Breast epithelium (tissue), 4 donors: ENCODE measurements at places on chromosomes 3 and 15. TPM values are rescaled to one million over a fixed set of nuclear protein-coding genes. Genes with fewer than 3 reads are reported as not detected.
A peak's percentile ranks its signal among the peaks of the same experiment; 100 is the strongest.

The ERC2 gene
- total RNA-seq = 0.64 TPM

The C3orf70 gene
- total RNA-seq = 4.8 TPM

The PCOLCE2 gene
- 36.0 TPM for total RNA-seq

The ASB14 gene
- total RNA-seq = not detected

The DOCK3 gene
- 0.66 TPM for total RNA-seq

The ETV5 gene
- total RNA-seq = 16.1 TPM

The TERC gene
- total RNA-seq = 179 TPM

The FBXL22 gene
- 0.64 TPM for total RNA-seq

The SPINT1 gene
- 134 TPM for total RNA-seq

The CD200R1L gene
- not detected for total RNA-seq

DNA sequence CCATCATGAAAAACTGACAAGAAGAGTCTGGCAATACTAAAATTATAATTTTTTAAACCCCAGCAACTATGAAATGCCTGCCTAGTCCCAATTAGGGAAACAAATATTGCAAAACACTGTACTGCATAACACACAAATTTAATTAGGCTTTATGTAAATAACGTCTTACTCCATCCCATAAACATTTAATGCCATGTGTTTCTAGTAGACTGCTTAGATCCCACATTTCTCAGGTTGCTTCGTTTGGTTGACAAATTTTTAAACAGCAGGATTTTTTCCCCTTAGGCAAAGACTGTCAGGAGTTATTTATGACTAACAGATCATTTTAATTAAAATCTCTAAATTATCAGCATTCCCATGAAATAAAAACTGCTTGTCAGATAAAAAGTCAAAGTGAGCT, 29.9 kb downstream of the EIF2AK4 start:
- no peak overlapping the region for H3K27ac ChIP-seq
- H3K36me3 ChIP-seq = no peaks in the 10 kb centered on the region
- no peak overlapping the region for H3K4me3 ChIP-seq
- H3K27me3 ChIP-seq = no peaks in the 10 kb centered on the region
- no peak for DNase-seq

DNA sequence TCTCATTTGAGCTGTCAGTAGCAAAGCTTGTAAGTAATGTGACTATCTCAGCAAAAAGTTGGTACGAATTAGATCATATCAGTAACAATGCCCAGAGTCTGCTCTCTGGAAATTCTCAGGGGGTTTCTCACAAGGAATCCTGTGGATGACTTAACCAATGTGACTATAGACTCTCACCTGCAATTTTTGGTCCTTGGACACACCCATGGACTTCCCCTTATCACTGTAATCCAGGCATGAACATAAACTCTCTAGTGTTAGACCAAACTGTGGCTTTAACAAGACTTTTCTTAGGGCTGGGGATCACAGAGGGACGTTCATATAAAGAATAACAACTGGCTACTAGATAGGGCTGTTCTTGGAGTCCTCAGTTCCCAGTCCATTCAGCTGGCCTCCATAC, 3.9 kb upstream of the ZNF80 start:
- no peak for DNase-seq
- no peaks in the 10 kb centered on the region for H3K4me1 ChIP-seq
- H3K36me3 ChIP-seq = no peaks in the 10 kb centered on the region
- H3K27ac ChIP-seq = no peak overlapping the region

GRCh38 chr3:61594144-61594963, 33.0 kb downstream of the PTPRG start:
- no peaks in the 10 kb centered on the region for H3K27me3 ChIP-seq
- H3K4me3 ChIP-seq = no peak overlapping the region
- DNase-seq = no peak
- peak overlapping the region; percentile 3 for H3K27ac ChIP-seq
- no peaks in the 10 kb centered on the region for H3K36me3 ChIP-seq

- H3K27me3 ChIP-seq = no peaks in the 10 kb centered on the region
- no peaks in the 10 kb centered on the region for H3K36me3 ChIP-seq
- no peaks in the 10 kb centered on the region for H3K4me1 ChIP-seq
- no peak overlapping the region for H3K27ac ChIP-seq
Observed at GRCh38 chr3:152151216-152151876, 117.4 kb upstream of the MBNL1 start.

- no peak overlapping the region for H3K27ac ChIP-seq
- no peak overlapping the region for H3K4me3 ChIP-seq
- no peaks in the 10 kb centered on the region for H3K36me3 ChIP-seq
- no peak for DNase-seq
- H3K27me3 ChIP-seq = no peaks in the 10 kb centered on the region
Observed at GRCh38 chr15:97071668-97072067, 741.2 kb downstream of the NR2F2 start.

DNA sequence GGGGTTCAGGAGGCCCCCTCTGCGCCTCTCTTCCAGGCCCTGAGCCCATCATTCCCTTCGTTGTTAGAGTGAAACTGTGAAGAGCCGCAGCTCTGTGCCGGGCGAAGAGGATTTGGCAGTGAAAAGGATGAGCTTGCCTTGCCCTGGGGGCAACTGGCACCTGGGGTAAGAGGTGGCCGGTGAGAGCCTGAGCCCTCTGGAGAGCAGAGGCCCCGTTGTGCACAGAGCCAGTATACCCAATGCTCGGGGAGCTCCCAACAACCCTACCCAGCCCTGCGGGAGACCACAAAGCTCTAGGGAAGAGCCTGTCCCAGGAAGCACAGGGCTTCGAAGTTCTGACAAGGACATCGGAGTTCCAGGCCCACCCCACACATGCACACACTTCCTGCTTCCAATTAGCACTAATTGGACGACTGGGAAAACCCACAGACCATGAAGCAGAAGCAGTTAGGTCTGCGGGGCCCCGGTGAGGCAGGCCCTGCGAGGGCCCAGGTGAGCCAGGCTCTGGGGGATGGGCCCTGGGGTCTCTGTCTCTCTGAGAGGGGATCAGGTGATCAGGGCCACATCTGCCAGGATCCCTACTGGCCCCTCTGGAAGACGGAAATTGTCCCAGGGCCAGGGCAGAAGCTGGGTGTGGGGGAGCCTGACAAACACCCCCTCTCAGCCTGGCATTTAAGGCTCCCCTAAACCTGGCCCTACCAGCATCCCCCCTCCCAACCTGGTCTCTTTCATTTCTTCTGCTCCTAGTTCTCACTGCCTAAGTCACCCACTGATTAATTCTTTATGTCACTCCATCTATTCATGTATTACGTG, 27.9 kb upstream of the SFMBT1 start:
- H3K27me3 ChIP-seq = no peaks in the 10 kb centered on the region
- no peaks in the 10 kb centered on the region for H3K36me3 ChIP-seq
- peak overlapping the region; percentile 62 for H3K4me3 ChIP-seq

DNA sequence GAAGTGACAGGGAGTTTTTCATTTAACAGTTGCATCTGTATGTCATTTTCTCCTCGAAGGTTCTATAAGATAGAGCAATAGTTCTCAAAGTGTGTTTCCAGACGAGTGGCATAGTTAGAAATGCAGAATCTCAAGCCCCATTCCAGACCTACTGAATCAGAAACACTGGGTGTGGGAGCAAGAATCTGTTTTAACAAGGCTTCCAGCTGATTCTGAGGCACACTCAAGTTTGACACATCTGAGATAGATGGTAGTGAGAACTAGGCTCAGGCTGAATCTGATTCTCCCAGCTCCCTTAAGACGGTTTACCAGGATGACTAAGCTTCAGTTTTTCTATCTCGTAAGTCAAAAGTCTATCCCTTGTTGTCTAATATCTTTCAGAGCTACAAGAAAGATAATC, 159.8 kb upstream of the NUDT16 start:
- H3K27me3 ChIP-seq = no peaks in the 10 kb centered on the region
- H3K27ac ChIP-seq = no peak overlapping the region
- no peak overlapping the region for H3K4me3 ChIP-seq

GRCh38 chr15:88603885-88604284, 17.3 kb upstream of the AEN start:
- H3K4me3 ChIP-seq = no peak overlapping the region
- H3K4me1 ChIP-seq = peaks cover 8% of the 10 kb centered on the region
- H3K27ac ChIP-seq = no peak overlapping the region

- peak overlapping the region; percentile 80 for H3K4me3 ChIP-seq
- H3K27ac ChIP-seq = peak overlapping the region; percentile 97
Observed at GRCh38 chr3:39106281-39106811, 1.1 kb downstream of the GORASP1 start.

DNA sequence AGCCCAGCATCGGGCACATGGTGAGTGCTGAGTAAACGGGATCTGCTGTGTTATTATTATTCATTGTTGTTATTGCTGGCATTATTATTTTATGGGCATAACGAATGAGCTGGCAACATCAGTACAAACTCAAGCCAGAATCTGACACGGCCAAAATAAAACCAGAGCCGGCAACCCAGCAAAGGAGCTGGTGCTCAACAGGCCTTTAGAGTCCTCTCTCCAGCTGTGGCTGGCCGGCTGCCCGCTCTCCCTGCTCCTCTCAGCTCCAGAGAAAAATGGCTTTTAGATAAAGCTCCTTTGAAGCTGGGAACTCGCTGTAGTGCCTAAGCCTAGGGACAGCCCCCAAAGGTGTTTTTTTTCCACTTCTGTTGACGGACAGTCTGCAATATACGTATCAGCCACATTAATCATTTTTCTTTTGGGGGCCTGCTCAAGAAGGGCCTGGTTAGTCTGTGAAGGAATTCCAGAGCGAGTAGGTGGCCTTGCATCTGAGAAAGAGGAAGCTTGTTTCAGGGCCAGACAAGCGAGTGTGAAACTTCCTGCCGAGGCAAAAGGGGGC, 193.9 kb upstream of the UBE2E1 start:
- no peaks in the 10 kb centered on the region for H3K36me3 ChIP-seq
- H3K4me1 ChIP-seq = no peaks in the 10 kb centered on the region
- H3K27ac ChIP-seq = no peak overlapping the region
- DNase-seq = no peak
- H3K27me3 ChIP-seq = no peaks in the 10 kb centered on the region

DNA sequence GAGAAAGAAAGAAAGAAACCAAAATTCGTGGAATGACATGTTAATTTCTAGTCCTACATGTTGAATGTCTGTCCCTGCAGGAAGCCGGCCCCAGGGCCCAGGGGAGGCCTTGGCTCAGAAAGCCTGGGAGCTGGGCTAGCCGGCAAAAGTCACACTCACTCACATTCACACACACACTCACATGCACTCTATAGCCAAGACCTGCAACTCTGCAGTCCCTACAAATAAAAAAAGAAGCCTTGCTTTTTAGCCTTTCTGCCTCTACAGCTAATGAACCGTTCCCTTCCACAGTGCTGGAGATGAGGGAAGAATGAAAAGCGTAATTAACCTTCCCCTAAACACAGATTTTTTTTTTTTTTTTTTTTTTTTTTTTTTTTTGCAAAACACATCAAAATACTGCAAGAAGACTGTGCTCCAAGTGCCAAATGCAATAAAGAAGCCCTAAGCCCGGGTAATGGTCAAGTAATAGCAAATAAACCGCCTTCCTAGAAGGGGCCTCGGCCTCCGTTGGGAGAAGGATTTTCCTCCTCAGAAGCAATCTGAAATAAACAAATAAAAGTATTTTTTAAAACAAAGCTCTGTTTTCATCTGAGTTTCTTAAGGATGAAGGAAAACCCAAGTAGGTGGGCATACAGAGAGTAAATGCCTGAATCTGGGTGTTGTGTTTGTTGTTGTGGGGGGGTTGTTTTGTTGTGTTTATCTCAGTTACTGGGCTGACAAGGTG, 4.3 kb downstream of the MECOM start:
- H3K4me3 ChIP-seq = no peak overlapping the region
- peaks cover 77% of the 10 kb centered on the region for H3K27me3 ChIP-seq
- H3K36me3 ChIP-seq = no peaks in the 10 kb centered on the region
- no peaks in the 10 kb centered on the region for H3K4me1 ChIP-seq

- H3K4me1 ChIP-seq = no peaks in the 10 kb centered on the region
- H3K36me3 ChIP-seq = no peaks in the 10 kb centered on the region
- no peaks in the 10 kb centered on the region for H3K27me3 ChIP-seq
- no peak for DNase-seq
Observed at GRCh38 chr15:51135276-51135675, 40.6 kb upstream of the TNFAIP8L3 start.

- no peaks in the 10 kb centered on the region for H3K4me1 ChIP-seq
- no peak overlapping the region for H3K27ac ChIP-seq
- no peaks in the 10 kb centered on the region for H3K27me3 ChIP-seq
- no peaks in the 10 kb centered on the region for H3K36me3 ChIP-seq
- no peak overlapping the region for H3K4me3 ChIP-seq
Observed at GRCh38 chr15:71220828-71221227, 105.6 kb downstream of the THSD4 start.

GRCh38 chr15:70058642-70059360, 38.9 kb downstream of the TLE3 start:
- no peaks in the 10 kb centered on the region for H3K27me3 ChIP-seq
- H3K27ac ChIP-seq = no peak overlapping the region
- DNase-seq = peak; percentile 39
- peaks cover 20% of the 10 kb centered on the region for H3K36me3 ChIP-seq

DNA sequence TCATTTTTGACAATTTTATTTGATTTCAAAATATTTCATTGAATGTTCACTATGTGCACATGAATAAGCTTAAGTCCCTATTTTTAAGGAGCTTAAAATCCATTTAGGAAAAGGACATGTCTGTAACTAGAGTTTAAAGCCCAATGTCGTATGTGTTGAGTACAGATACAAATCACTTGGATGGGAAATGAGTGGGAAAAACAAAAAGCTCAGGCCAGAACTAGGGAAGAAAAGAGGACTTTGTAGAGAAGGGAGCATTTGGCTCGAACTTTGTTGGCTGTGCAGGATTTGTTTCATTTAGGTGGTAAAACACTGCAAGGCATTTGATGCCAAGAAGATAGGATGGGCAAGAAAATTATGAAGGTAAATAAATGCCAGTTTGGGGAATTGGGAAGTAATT, 653.1 kb upstream of the KCNMB2 start:
- H3K4me3 ChIP-seq = no peak overlapping the region
- no peak overlapping the region for H3K27ac ChIP-seq
- no peaks in the 10 kb centered on the region for H3K4me1 ChIP-seq

DNA sequence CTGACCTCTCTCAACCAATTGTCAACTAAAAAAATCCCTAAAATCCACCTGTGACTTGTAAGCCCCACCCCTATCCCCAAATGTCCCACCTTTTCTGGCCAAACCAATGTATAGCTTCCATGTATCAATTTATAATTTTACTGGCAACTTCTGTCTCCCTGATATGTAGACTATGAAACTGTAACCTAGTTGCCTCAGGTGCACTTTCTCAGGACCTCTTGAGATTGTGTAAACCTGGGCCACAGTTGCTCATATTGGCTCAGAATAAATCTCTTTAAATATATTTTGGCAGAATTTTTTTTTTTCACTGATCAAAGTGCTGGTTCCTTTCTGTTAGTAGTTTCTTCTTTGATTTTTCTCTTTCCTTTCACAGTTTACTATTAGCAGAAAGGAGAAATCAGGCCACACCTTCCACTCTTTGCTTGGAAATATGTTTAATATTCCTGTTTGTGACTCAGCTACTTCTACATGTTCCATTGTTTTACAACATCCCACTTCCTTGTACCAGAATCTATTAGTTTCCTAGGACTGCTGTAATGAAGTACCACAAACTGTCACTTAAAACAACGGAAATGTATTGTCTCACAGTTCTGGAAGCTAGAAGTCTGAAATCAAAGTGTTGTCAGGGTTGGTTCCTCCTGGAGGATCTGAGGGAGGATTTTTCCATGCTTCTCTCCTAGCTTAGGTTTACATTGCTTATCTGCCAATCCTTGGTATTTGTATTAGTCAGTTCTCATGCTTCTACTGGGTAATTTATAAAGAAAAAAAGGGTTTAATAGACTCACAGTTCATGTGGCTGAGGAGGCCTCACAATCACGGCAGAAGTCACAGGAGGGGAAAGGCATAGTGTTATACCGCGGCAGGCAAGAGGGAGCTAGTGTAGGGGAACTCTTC, 801.2 kb upstream of the ARPP21 start:
- H3K4me1 ChIP-seq = no peaks in the 10 kb centered on the region
- H3K27me3 ChIP-seq = no peaks in the 10 kb centered on the region
- no peaks in the 10 kb centered on the region for H3K36me3 ChIP-seq
- DNase-seq = no peak
